Neural progenitor cell (in vitro differentiated cells): ENCODE measurements at places on chromosomes 2 and 18. TPM values are rescaled to one million over a fixed set of nuclear protein-coding genes. Genes with fewer than 3 reads are reported as not detected.
A peak's percentile ranks its signal among the peaks of the same experiment; 100 is the strongest.

DNA sequence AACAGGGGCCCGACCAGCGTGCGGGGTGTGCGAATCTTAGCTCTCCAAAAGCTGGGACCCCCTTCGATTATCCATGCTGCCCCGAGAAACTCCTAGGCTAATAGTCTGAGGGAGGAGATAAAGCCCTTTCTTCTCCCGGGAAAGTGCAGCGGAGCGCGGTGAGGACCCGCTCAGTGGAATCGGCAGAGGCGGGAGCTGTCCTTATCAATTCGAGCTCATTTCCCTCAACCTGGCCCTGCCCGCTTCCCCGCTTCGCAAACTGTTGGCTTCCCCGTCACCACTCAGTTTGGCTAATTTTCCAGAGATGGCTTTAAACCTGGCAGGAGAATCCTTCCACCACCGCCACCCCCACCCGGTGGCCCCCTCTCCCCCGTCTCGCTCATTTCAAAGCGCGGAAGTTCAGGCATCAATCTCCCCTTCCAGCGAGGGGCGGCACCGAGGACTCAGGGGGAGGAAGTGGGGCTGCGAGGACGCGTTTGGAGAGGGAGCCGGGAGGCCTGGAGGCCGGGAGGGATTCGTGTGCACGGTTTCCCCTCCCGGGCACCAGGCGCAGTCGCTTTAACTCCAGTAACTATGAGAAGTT, 1.6 kb downstream of the KLHL14 start:
- no peaks in the 10 kb centered on the region for H3K36me3 ChIP-seq
- DNase-seq, result peak; percentile 65
- no peak overlapping the region for H3K27ac ChIP-seq

DNA sequence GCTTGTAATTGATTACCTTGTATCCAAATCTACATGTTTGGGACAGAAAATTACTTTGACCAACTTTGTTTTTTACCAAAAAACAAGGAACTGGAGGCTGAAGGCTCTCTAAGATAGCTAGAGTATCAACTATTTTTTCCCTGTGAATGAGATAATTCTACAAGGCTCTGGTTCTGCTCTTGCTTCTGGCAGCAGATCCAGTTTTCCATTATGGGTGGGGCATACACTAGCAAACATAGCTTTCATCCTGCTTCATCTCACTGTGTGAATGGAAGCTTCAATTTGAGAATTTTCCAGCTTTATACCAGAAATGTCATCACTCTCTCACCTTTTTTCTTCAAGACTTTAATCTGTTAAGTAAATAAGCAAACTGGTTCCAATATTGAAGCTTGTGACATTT, 249.7 kb downstream of the RPRM start:
- no peak overlapping the region for H3K27ac ChIP-seq
- DNase-seq, result no peak
- no peaks in the 10 kb centered on the region for H3K27me3 ChIP-seq
- H3K4me3 ChIP-seq, result no peak overlapping the region

- no peak for DNase-seq
- H3K27ac ChIP-seq, result no peak overlapping the region
- no peaks in the 10 kb centered on the region for H3K27me3 ChIP-seq
- H3K4me1 ChIP-seq, result peaks cover 48% of the 10 kb centered on the region
- H3K36me3 ChIP-seq, result no peaks in the 10 kb centered on the region
- no peak overlapping the region for H3K4me3 ChIP-seq
These were observed 7.5 kb downstream of the BAZ2B start for GRCh38 chr2:159608723-159609308.

DNA sequence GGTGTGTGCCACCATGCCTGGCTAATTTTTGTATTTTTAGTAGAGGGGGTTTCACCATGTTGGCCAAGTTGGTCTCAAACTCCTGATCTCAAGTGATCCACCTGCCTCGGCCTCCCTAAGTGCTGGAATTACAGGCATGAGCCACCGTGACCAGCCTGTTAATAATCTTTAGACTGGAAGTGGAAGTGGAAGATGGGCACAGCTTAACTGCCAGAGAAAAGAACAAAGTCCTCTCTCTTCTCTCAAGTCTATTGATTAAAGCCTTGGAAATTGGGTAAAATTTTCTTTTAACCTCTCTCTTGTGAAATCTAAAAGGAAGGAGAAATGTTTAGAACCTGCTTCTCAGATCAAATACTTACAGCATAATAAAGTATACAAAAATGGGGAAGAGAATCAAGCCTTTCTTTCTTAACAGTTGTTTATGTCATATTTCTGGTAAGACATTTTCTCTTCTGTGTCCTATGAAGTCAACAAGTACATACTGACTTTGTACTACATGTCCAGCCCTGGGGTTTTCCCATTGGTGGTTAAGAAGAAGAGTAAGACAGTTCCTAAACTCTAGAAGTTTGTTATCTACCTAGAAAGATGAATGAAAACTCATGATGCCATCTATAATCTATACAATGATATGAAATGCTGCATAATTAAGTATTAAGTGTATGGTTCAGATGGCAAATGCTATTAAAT, 4.6 kb downstream of the TMEM169 start:
- H3K4me1 ChIP-seq, result peaks cover 37% of the 10 kb centered on the region
- no peaks in the 10 kb centered on the region for H3K27me3 ChIP-seq
- no peak overlapping the region for H3K4me3 ChIP-seq

The OSBPL1A gene
- total RNA-seq, result 54.2 and 75.0 TPM in 2 replicates

The GAL3ST2 gene
- 0.09 TPM in 1 of 2 replicates, not detected in the other for total RNA-seq
